Stimulated activated CD4-positive, alpha-beta T cell treated with anti-CD3 and anti-CD28 coated beads, TNF-alpha, amount 100 ng/mL, for 48 hours (primary cell): ENCODE measurements at places on chromosomes 2 and 18.

DNA sequence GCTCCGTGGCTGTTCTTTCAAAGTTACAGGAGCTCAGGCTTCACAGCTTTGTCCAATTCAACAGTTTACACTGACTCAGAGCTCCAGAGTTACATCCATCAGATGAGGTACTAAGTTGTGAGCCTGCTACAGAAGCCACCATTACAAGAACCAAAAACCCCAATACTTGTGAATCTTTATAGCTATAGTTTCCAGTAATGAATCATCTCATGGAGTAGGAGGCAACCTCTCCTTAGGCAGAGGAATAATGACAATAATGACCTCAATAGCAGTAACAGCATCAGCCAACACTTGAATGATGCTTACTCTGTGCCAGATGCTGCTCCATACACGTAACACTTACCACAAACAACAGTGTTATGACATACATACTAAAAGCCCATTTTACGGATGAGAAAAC lies 3.6 kb downstream of the ZC3H8 start:
- no peak for DNase-seq

GRCh38 chr2:7003895-7004294 lies 86.7 kb downstream of the RNF144A start:
- no peak for DNase-seq

GRCh38 chr2:136281281-136282114 lies 163.5 kb upstream of the CXCR4 start:
- no peak for DNase-seq

- no peak for DNase-seq
Observed at GRCh38 chr2:165002638-165003037, 47.3 kb upstream of the SLC38A11 start.

GRCh38 chr2:239065962-239066361 lies 218.1 kb downstream of the TWIST2 start:
- no peak for DNase-seq

- DNase-seq: no peak
Observed at GRCh38 chr2:173669271-173669853, 295.8 kb downstream of the SP3 start.
